ENCODE measurements at places on chromosomes 7 and 10.

DNA sequence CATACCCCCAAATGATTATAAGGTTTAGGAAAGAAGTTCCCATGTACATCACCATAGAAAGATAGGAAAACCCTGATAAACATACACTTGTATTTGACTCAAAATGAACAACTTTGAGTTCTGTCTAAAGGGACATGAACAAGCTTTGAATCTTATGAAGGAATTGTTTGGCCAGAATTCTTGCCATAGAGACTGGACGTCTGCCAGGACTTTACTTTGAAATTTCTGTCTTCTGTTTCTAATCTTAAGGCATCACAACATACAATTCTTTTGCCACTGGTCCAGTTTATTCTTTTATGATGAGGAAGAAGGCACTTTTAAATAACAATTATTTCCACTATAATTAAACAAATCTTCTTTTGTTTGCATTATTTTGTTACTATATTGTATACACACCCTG, 26.2 kb upstream of the CYP26C1 start:
- no peak for DNase-seq

GRCh38 chr7:139850906-139851305, 21.8 kb downstream of the TBXAS1 start:
- DNase-seq, result no peak

DNA sequence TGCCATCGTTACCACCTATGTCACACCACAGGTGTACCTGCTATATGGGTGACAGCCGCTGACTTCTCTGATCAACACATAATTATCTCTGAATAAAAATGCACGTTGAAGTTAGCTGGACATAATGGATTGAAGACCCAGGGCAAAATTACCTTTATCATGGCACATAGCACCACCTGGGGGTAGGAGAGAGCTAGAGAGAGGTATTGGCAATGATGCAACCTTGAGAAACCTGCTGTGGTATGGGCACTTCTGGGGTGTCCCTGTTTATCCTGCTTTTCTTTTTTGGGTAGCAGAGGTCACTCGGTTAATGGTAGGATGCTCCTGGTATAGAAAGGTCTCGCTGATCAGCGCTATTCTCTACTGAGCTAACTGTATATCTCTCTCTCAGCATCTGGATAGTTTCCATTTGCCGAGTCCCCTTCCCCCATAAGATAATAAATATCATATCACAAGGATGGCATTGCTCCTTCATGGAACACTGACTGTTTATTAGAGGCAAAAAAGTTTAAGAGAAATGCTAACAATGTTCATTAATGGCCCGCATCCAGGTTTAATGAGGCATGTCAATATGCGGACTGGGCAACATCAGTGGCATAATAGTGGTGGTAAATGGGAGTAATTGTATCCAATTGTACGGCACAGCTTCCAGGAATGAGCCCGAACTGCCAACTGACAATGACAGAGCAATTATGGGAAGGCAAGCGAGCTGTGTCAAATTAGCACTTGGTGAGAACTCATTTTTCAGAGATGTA, 323.1 kb downstream of the TFEC start:
- DNase-seq, result peak; percentile 56

DNA sequence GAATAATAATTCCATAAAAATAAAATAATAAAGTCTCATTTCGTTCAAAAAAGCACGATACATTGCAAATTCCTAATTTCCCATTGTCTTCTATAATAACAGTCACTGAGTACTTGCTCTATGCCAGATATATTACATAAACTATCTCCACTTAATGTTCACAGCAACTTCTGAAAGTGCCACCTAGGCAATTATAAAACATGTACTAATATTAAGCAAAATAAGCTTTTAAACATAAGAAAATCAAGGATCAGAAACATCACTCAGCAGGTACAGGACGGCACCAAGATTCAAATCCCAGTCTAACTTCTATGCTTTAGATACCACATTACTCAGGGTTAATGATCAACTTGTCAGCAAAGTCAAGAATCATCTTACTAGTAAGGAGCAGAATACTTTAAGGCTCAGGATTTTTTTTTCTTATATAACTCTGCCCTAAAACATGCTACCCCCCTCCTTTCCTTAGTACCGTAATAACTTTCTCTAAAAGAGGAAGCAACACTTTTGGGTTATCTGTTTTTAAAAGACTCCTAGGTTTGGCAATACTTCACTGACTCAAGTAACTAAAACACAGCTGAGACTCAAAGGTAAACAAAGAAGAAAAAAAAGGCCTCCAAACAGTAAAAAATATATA, 51.3 kb downstream of the USP6NL start:
- no peak for DNase-seq

DNA sequence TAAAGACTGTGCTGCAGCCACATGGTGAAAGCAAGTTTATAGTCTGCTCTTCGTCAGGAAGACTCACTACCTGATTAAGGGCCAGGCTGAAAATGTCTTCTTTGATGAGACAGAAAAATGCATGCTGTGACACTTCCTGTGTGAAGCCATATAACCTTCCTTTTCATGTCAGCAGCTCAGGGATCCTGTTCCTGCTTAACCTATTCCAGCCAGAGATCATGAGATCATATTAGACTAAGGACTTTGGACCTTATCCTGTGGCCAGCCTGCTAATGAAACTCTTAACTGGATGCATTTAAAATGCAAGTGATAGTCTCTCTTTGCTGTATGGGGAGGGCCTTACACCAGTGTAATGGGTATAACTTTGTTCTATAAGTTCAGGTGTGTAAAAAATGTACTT, 165.2 kb downstream of the PTEN start:
- no peak for DNase-seq

DNA sequence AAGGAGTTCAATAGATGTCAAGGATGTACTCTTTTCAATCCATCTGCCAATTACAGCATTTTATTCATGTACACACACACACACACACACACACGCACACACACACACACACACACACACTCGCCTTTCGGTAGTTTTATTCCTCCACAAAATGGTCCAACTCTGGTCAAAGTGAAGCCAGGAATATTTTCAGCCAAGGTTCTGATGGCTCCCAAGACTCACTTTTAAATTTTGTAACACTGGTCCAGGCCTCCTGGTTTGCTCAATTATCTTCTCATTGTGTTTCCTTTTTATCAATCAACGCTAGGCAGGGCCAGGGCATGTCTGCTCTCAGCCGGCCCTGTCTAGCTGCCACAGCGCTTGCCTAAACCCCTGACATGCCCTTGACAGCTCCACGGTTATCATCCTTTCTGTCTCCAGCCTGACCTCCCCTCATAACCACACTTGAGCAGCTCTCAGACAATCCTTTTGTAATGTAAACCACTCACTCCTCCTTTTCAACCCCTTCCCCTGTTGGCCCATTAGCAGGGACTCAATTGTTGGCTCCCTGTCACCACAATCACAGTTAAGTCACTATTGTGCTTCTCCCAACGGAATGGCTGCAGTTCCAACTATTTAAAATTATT, 115.1 kb downstream of the ICA1 start:
- no peak for DNase-seq

DNA sequence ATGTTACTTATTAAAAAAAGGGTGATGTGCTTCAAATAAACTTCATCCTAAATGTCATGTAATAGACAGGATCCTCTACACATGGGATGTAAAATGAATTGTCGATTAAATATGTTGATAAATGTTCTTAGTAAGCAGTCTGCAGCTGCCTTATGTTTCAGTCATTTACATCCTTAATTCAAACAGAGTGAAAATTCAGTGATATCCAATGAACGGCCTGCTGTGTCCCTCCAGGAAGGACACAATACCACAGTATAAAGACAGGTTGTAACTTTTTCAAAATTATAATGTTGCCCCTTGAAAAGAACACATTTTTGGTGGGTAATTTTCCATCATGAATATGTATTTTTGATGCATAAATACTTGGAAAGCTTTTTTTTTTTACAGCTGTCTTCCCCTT, 266.5 kb upstream of the SEMA3A start:
- DNase-seq, result no peak

- DNase-seq, result no peak
Measured at GRCh38 chr10:24440817-24441797, 232.2 kb downstream of the KIAA1217 start.

DNA sequence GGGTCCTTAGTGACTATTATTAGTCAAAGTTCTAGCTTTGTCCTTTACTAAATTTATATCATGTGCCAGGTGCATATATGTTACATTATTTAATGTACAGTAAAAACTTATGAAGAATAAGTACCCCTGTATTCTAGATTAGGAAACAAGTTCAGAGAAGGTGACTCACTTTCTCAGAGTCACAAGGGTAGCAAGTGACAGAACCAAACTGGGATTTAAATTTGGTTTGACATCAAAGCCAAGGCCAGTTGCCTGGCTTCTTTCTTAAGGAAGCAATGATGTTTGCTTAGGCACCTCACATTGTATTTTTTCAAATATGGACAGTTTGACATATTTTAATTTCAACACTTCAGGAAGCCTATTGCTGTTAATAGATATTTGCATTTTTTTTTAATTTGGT, 2.5 kb downstream of the LSM8 start:
- DNase-seq, result no peak

GRCh38 chr10:104938031-104938430, 296.9 kb downstream of the SORCS3 start:
- no peak for DNase-seq

GRCh38 chr10:114313866-114314265, 74.8 kb downstream of the VWA2 start:
- DNase-seq, result no peak

DNA sequence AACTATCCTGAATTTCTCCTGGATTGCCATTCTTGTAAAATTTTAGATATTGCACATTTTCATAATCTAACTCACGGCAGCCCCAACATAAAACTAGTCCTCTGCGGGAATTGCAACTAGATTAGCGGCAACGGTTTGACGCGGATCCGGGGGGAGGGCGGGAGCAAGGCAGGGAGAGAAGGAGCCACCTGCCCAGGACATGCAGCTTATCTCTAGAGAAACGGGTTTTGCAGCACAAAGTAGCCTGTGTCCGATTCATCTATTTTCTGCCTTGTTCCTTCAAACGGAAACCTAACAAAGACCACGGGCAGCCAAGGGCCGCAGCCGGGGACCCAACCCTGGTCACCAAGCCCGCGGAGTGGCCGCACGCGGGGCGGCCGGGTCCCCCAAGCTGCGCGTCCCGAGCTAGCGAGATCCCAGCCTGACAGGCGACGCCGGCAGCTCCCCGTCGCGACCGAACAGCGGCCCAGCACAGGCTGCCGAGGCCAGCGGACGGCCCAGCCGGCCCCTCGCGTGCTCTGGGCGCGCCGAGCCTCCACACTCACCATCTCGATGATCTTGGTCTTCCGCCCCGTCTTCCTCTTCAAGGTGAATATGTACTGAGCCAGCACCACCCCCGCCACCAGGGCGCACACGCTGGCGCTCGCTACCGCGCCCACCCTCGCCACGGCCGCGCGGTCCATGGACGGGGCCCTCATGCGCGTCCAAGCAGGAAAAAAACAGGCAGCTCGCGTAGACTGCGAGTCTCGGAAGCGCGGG, at the start of gene NT5C3A:
TSS of gene NT5C3A (minus strand) at position 754 of the 759 bp plus-strand sequence. CDS start at position 683, 71 bp downstream.
- DNase-seq, result no peak

DNA sequence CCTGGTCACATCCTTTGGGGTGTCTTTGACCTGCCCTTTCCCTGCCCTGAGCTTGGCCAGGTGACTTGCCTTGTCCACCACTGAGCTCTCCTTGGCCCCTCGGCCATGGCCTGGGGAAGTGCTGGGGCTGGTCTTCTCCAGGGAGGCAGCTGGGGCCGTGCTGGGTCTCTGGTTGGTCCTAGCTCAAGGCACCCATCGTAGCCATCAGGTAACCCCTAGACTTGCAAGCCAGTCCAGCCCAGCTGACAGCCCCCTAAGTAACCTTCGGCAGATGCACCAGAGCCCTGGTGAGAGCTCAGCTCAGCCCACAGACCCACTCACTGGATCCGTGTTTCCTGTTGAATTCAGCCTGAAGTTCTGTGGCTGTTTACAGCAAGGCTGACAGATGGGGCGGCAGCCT, 176.2 kb upstream of the SHH start:
- no peak for DNase-seq

DNA sequence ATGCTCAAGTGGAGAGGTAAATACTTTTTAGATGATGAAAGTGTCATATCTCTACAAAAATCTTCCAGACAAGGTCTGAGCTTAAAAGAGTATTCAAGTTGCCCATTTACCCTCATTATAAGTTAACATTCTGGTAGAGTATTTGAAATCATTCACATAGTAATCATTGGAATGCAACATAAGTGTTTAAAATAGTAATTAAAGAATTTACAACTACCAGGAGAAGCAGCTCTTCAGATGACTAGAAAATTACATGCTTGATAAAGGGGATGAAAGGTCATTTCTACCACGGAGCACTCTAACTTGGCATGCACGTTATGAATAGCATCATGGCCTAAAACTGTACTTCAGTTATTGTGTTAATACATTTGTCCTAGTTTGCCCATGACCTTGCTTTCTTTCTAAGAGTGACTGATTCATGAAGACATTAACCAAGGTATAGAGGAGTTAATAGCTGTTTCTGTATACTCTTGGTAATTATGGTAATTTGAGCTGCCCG, 120.0 kb downstream of the SEMA3E start:
- DNase-seq, result no peak

DNA sequence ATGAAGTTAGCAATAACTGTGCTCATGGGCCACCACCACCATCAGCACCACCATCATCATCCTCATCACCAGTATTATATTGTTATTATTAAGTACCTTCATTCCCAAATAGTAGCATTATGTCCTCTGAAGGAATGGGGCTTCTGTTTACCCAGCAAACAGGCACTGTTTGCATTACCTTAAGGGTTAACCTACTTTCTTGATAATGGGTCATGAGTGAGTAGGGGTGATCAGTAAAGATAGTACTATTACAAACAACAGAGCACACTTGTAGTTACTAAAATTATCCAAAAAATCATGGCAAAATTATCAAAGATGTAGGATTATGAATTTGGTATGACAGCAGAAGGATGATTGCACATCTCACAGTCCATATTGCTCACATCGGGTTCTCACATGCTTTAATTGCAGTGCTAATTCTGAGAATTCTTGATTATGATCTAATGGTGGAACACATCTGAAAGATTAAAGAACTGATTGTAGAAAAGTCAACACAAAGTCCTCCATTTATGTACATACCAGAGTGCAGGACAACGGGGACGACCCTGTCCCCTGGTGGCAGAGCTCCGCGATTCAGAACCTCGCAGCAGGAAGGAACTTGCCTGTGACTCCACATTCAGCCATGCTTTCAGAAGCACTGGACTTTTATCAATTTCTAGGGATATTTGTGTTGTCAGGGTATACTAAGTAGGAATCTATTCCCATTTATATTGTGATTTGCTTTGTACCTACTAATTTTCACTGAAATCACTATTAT, 31.0 kb downstream of the PDE1C start:
- no peak for DNase-seq
